Fibroblast of the conjunctiva (primary cell): ENCODE measurements at places on chromosomes 7 and 10.

DNA sequence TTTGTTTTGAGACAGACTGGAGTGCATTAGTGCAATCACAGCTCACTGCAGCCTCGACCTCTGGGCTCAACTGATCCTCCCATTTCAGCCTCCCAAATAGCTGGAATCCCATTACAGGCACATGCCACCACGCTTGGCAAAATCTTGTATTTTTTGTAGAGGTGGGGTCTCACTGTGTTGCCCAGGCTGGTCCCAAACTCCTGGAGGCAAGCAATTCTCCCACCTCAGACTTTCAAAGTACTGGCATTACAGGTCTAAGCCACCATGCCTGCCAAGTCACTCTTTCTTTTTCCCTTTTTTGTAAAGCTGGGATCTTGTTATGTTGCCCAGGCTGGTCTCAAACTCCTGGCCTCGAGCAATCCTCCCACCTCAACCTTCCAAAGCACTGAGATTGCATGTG, 8.3 kb upstream of the NPC1L1 start:
- no peak for DNase-seq

DNA sequence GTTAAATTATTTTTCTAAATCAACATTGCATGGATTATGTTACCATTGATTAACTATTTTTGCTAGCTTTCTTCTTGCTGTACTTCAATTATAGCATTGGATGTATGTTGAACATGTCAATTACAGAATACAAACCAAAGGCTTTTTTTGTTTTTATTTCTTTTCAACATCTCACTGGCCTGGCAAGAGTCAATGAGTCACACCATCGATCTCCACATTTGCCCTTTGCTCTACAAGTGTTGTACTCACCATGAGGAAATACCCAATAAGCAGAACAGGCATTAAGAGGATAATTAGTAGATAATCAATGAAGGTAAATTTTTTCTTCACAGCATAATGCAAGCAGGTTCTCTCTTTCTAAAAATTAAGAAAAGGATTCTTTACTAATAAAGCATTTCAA, 23.3 kb downstream of the ANKRD22 start:
- no peak for DNase-seq

- DNase-seq = no peak
Measured at GRCh38 chr10:86284355-86285105, 82.1 kb downstream of the GRID1 start.

GRCh38 chr10:11757454-11757820, 15.3 kb downstream of the ECHDC3 start:
- DNase-seq = peak; percentile 72

DNA sequence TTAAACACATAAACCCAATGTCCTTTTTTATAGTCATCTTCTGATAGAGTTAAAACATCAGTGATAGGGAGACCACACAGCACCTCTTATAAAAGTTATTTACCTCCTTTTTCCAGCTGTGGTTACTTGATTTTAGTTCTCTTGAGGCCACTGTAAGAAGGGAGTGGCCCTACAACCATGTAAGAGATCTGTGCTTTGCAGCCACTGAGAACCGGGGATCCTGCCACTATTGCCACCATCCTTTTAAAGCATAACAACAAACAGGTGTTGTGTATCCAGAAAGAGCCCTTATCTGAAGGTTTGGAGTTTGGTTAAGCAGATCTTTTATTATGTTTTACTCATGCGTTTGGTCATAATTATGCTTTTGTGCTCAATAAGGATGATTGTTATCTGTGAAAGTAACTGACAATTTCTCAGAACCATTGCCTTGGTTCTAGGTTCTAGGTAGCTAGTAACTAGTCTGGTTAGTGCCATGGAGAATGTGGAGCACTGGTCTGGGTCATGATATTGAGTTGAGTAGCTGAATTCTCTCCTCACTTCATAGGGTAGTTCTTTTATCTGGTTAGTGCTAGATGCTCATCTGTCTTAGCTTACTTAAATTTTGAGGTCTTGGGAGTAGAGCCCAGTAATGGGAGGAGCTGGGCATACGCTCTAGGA, 56.5 kb downstream of the ST7 start:
- no peak for DNase-seq

DNA sequence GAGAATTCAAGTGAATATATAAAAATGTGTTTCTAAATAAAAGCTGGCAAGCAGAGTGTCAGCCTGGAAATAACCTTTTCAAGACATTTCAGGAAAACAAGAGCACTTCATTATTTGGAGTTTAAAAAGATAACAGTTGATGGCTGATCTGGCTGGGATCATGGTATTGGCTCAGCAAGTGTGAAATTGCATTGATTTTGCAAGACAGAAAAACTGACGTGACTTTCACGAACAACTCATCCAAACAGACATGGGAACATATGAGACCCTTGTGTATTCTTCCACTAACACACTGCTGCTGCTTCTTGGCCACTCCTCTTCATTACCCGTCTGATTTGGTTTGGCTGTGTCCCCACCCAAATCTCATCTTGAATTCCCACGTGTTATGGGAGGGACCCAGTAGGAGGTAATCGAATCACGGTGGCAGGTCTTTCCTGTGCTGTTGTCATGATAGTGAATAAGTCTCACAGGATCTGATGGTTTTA, 108.5 kb downstream of the RAB18 start:
- no peak for DNase-seq

GRCh38 chr10:96651998-96652431, 65.2 kb upstream of the TM9SF3 start:
- DNase-seq = no peak

DNA sequence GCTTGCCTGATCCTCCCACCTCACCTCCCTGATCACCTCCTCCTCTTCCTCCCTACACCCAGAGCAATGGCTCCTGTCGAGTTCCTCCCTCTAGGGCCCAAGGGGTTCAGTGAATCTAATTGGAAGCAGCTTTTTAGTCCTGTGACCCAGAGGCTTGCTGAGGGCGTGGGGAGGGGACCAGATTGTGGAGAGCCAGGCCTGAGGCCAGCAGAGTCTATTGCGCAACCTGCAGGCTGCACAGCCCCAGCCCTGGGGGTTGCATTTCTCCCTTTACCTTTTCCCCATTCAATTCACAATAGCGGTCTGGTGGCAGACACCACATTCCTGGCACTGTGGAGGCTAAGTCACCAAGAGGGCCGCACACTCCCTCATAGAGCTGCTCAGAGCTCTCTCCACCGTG, 32.5 kb downstream of the GHRHR start:
- DNase-seq = peak; percentile 34

DNA sequence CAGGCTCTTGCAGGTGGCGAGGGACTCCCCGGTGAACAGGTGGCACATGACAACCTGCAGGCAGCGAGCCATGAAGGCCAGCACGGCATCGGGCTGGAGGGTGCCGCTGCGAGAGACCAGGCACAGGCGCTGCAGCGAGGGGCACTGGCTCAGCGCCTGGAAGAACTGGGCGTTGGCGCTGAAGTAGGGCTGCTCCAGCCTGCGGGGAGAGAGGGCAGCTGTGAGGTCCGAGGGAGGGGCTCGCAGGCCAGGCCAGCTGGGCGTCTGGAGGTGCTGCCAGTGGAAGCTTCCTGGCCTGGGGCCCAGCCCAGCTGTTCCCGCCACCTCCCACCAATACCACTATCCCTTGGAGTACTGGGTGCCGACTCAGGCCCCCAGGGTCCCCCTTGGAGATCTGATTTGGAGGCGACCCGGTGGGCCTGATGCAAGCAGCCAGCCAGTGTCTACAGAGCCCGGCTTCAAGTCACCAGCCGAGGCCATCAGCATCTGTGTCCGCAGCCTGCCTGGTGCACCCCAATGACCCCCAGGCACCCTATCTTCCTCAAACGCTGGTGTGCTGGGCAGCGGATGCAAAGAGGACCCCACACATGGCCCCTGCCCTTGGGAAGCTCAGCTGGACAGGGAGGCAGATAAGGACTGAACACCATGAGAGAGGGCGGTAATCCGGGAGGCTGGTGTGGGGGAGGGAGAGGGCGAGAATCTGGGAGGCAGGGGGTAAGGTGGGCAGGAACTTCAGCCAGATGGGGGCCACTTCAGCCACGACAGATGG, 67.8 kb upstream of the TNRC18 start:
- DNase-seq = no peak

DNA sequence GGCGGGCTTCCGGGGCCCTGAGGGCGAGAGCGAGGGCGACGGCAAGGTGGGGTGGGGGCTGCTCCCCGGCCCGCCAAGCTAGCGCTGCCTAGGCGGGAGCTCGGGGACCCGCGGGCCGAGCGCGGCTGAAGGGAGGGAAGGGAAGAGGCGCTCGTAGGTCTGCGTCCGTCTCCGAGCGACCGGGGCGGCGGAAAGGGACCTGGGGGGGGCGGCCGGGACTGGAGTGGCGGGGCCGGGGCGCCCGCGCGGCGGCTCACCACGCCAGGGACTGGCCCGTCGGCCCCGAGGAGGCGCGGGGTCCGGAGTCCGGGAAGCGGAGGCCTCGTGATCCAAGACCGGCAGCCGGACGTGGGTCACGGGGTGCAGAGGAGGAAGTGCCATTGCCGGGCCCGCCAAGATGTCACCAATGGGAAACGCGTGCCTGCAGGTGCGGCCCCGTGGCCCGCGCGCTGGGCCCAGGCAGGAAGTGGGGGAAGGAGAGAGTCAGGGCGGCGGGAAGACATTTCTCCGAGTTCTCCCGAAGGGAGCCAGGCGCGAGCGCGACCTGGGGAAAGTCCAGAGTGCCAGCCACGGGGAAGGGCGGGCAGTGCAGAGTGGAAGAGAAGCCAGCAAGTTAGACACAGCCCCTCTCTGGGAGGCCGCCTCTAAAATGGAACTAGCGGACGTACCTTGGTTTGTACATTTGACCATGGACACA, 11.9 kb downstream of the HNRNPF start:
- DNase-seq = peak; percentile 51

DNA sequence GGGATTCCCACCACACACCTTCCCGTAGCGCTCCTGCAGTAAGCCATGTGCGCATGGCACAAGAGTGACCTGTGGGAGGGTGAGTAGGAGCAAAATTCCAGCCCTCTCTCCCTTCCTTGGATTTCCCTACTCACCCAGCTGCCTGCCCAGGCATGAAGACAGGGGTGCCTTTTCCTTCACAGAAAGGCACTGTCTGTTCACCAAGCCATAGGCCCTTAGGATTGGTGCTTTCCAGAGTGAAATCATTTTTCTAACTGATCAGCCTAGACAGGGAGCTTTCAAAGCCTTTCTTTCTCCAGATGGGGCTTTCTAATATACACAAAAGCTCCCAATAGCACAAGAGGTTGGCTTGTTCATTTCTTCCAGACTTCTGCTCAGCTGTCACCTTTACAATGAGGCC, 79.7 kb downstream of the CTTNBP2 start:
- DNase-seq = no peak

DNA sequence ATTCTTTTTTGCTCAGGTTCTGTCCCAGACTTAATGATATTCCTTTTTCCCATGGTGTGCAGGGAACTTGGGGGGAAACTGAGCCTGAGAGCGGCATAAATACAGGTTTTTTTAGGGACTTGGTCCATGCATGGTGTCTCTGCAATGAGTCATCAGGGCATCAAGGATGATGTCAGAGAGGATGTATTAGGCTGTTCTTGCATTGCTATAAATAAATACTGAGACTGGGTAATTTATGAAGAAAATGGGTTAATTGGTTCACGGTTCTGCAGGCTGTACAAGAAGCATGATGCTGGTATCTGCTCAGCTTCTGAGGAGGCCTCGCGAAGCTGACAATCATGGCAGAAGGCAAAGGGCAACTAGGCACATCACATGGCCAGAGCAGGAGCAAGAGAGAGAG, 185.4 kb downstream of the RAB11FIP2 start:
- no peak for DNase-seq

- DNase-seq = peak; percentile 71
Measured at GRCh38 chr10:89392974-89393373, 551 bp downstream of the IFIT1 start.
